ENCODE measurements at places on chromosomes 5 and 9.

DNA sequence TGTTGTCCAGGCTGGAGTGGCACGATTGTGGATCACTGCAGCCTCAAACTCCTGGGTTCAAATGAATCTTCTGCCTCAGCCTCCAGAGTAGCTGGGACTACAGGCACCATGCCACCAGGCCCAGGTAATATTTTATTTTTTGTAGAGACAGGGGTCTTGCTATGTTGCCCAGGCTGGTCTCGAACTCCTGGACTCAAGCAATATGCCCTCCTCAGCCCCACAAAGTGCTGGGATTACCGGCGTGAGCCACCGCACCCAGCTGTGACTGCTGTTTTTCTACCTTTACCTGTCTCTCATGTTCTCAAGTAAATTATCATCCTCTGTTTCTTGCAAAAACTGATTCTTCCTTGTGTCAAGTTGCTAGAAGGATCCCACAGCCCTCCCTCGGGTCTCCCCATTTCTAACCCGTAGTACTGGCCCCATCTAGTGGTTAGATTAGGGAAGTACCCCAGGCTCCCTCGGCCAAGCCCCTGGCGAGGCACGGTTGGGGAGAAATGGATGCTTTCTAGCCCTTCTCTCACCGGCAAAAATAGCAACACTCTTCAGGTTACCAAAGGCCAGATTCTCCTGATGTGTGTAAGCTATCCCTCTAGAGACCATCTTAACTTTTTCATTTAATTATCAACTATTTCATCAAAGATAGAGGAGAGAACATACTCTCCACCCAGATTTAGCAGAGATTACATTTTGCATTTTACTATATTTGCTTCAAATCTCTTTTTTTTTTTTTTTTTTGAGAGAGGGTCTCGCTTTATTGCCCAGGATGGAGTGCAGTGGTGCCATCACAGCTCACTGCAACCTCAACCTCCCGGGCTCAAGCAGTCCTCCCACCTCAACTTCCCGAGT, 19.2 kb upstream of the TOR1B start:
- peak; percentile 84 for DNase-seq

DNA sequence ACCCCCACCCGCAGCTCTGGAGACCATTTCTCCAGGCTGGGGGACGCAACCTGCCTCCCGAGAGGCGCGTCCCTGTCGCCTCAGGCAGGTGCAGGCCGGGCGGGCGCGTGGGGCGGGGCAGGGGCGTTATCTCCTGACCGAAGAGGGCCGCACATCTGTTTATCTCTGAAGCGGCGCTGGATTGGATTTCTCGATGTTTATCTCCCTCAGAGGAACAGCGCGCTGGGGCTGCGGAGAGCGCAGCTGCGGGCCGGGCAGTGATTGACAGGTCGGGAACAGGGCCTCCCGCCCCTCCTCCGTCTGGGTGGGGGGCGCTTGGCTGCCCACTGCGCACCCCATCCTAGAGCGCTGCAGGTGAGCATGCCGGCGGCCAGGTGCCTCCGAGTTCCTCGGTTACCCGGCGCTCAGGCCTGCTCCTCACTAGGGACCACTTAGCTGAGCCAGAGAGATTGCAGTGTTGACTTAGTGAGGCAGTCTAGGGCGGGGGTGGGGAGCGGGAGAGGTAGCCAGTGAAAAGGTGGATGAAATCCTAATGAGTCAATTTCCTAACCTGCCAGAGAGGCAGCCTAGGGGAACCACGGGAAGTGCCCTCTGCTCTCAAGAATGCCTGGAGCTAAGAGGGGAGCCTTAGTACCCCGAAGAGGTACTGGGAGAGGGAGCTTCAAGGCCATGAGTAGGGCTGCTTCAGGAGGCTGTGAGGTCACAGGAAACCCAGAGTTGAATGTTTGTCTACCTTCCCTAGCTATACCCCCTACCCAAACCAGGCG, 39.6 kb upstream of the TIFAB start:
- DNase-seq = no peak

DNA sequence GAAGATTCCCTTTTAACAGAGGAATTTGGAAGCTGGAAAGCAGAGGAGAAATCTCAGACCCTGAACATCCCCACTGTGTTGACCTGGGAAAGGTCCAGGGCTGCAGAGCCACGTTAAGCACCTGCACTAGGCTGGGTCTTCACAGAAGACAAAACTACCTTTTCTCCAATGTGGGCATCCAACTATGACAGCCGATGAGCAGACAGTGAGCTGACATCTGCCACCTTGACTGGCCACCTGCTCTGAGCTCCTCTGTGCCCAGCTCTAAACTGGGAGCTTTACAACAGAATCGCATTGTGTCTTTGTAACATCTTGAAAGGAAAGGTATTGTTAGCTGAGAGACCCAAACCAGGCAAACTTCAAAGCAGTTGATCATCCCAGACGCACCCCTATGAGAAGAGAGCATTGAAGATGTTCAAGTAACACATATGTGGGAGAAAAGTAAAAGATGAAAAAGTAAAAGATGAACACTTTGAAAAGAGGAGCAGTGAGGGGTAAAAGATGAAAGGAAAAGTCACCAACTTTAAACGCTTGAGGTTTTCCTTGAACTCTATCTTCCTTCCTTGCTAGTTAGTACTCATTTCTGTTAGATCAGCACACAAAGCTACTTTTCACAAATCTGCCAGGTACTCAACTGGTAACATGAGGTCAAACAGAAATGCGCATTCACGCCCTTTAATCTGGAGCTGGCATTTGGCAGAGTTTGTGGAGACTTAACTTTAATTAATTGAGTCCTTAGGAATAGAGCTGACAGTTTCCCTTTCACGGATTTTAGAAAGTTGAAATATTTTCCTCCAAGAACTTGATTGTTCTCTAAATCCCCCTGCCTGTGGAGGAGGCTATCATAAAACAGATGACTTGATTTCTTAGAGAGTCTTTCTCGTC, 53.2 kb upstream of the CTXN3 start:
- DNase-seq = no peak

DNA sequence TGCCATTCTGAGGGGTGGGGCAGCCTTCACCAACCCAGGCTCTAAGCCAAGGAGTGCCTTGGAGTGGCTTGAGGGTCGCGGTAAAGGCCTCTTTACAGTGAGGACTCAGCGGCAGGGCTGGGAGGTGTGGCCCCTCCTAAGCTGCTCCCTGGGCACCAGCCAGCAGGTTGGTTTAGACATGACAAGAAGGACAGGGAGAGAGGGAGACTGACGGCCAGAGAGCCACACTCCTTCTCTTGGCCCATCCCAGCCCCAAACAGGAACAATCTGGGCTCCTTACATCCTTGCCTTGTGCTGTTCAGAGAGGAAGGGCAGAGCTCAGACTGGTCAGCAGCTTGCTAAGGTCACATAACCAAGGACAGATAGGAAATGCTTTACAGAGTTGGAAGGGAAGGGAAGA, 94.5 kb downstream of the LMX1B start:
- DNase-seq = no peak

DNA sequence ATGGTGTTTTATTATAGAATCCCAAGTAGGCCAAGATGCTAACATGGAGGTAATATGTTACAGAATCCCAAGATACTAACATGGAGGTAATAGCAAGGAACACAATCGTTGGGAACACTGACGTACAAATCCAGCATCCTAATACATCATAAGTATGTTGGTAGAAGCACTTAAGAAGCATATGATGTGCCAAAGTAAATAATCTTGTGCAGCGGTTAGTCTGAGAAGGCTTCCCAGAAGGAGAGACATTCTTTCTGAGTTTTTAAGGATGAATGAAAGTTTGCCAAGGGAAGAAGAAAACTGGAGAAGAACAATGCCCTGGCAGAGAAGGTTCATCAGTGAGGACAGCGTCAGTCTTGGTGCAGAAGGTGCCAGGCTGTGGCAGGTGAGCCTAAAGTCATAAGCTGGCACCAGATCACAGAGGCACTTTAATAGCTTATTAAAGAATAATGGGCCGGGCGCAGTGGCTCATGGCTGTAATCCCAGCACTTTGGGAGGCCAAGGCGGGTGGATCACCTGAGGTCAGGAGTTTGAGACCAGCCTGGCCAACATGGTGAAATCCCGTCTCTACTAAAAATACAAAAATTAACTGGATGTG, 294.5 kb upstream of the PIK3R1 start:
- DNase-seq = no peak

GRCh38 chr5:8060953-8061429, 192.0 kb downstream of the MTRR start:
- no peak for DNase-seq

DNA sequence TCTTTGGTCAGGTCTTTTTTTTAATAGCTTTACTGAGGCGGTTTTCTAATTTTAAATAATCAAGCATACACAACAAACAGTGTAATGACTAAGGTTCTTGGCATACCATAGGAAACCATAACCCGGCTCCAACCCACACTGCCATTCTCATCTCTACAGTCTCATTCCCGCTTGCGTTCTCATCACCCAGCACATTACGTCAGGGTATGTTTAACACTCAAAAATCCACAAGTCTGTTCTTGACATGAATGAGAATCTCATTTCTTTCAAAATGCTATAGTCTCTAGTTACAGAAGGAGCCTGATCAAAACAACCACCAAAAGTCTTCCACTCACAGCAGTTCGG, 505 bp downstream of the C5orf34 start:
- no peak for DNase-seq

DNA sequence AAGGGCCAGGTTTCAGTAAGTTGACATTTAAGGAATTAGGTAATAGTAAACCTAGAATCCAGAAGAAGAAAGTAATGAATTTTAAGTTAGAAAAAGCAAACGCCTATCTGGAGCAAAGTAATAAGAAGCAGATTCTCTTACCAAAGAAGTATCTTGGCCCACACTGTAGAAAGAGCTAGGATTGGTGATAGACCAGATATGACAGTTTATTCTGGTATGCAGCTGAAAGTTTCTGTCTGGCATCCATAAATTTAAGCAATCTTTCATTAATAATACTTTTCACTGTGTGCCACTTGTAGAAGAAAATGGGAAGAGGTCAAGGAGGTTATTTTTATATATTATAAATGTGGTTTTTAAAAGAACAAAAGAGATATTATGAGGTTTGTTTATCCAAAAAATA, 3.0 kb downstream of the RECK start:
- DNase-seq = no peak

GRCh38 chr9:79759460-79759859, 187.7 kb downstream of the TLE4 start:
- DNase-seq = no peak

- no peak for DNase-seq
Measured at GRCh38 chr5:113059232-113060040, 82.8 kb downstream of the DCP2 start.

DNA sequence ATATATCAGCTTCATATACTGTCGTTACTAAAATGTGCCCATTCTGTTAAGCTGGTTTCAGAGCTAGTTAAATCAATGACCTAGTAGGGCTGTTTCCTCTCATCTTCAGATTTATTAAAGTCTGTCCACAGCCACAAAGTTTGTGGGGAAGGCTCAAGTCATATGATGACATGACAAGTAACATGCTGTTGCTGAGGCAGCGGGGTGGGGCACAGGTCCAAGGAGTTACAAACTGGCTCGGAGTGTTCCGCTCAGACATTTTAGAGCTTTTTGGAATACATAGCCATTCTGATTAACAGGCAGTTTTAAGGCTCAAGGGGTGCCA, 2.7 kb upstream of the ANP32B start:
- DNase-seq = no peak

- DNase-seq = no peak
Measured at GRCh38 chr5:84017523-84018172, 297.0 kb upstream of the HAPLN1 start.

DNA sequence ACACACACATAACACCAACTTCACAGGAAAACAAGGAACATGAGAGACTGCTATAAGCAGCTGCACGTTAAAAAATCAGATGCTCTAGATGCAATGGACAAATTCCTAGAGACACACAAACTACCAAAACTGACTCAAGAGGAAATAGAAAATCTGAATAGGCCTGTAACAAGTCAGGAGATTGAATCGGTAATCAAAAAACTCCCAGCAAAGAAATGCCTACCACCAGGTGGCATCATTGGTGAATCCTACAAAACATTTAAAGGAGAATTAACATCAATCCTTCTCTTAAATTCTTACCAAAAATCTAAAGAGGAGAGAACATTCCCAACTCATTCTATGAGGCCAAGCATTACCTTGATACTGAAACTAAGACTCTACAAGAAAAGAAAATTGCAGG, 54.9 kb downstream of the NDST1 start:
- DNase-seq = no peak

DNA sequence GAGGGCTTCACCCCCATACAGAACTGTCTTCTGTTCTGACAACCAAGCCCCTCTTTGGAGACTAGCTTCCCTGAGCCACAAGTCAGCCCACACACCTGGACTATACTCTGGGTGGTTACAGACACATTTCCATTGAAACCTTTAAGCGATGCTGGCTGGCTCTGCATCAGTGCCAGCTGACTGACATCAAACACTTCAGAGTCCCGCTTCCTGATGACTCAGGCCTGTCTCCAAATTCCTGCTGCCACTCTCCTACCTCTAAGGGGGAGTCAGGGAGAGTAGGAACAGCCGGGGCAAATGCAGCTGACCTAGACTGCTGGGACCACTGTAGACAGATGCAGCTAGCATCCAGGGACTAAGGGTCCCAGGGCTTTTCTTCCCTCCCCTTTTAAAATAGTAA, 59.4 kb downstream of the SIL1 start:
- DNase-seq = no peak

DNA sequence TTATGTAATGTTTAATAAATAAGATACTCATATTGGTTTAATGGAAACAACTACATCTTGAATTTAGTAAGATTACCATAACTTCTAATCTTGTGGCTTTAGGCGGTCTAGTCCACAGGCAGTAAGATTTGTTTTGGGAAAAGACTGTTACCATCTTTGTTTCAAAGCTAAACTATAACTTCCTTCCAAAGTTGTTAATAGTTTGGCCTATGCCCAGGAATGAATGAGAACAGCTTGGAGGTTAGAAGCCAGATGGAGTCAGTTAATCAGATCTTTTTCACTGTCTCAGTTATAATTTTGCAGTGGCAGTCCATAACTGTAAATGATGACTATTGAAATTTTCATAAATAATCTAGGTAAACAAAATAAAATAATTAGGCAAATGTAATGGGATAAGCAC, 241.8 kb upstream of the KLF9 start:
- DNase-seq = no peak

DNA sequence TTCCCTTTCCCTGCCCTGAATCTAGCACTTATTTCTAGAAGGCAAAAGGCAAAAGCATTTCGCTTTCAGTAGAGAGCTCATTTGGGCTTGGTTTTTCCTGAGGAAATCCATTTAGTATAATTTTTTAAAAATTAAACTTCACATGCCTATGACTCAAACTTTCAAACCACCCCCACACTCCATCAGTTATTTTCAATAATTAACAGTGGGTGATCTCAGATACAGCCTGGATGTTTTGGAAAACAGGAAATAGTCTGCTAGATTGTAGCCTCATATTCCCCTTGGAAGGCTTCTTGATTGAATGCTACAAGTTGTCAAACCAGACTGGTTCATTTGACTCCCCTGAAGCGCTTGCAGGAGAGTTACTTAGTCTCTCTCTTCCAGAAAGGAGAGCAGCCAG, 40.6 kb downstream of the SEMA5A start:
- DNase-seq = no peak
